ENCODE measurements at places on chromosomes 7 and 10.

DNA sequence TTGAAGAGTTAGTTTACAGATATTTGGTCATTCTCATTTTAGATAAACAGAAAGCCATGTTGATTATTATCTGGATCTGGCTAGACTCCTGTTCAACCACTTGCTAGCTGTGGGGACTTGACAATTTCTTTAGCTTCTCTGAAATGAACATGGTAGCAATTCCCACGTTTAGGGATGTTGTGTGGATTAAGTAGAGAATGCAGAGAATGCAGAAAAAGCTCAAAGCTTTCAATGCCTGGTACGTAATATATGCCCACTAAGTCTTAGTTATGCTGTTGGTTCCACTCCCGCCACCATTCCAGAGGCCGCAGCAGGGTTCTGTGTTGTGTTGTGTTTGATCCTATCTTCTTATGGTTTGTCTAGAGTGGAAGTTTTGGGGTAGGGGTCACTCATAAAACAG lies 39.2 kb upstream of the RPA3 start:
- no peak for DNase-seq

- no peak for DNase-seq
Observed at GRCh38 chr10:72424561-72424960, 69.8 kb upstream of the DNAJB12 start.

DNA sequence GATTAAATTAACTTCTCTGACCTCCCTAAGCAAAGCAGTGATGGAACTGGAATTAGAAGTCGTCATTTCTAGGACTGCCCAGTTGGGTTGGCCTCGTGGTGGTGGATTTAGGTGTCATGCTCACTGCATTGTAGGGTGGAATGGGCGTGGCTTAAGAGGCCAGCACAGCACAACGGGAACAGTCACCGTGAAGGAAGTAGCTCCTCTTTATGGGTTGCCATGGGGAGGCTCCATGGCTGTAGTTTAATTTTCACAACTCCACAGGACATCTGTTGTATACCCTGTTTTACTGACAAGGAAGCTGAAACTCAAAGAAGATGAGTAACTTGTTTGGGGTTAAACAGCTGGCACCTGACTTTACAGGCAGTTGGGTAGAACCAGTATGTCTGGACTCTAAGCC lies 208.3 kb downstream of the CELF2 start:
- no peak for DNase-seq

DNA sequence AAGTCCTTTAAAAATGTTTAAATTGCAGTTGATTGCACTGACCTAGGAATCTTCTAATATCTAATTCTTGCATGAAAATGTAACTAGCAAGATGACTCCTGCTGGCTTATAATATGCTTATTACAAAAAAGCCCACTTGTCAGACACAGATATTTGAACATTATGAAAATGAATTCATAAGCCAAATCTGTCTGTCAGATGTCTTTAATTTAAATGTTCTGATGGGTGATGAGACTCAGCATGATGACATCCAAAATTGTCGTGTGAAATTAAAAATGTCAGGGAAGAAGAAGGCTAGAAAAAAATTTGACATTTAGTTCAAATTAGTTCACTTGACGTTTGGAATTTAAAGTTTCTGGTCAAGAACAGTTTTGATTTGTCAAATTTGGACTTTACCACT lies 277.8 kb downstream of the PHF14 start:
- no peak for DNase-seq

DNA sequence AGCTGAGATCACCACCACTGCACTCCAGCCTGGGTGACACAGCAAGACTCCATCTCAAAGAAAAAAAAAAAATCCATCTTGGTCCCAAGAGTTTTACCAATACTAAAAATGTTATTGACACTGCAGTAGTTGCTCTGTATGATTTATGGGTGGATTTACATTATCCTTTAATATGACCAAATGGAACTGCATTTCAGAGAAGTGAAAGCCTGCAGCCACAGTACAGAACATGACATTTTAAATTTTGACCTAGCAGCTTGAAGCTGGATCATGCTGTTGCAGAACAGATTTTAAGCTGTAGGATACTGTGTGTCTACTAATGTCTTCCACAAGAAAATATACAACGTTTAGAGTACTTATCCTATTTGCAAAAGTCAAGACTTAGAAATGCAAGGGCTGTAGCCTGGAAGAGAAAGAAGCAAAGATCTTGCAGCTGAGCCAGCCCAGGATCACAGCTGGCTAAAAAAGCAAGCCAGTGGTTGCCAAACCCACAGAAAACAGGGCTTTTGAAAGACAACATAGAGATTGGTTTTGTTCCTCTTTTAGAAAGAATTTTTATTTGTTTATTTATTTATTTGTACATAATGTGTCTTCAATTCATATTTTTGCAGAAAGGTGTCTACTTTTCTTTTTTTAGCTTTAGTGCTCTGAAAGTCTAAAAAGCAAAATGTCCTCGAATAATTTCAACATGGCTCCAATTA lies 55.2 kb upstream of the WNT16 start:
- no peak for DNase-seq

- DNase-seq = no peak
Observed at GRCh38 chr7:71558806-71559613, 427.1 kb downstream of the GALNT17 start.

DNA sequence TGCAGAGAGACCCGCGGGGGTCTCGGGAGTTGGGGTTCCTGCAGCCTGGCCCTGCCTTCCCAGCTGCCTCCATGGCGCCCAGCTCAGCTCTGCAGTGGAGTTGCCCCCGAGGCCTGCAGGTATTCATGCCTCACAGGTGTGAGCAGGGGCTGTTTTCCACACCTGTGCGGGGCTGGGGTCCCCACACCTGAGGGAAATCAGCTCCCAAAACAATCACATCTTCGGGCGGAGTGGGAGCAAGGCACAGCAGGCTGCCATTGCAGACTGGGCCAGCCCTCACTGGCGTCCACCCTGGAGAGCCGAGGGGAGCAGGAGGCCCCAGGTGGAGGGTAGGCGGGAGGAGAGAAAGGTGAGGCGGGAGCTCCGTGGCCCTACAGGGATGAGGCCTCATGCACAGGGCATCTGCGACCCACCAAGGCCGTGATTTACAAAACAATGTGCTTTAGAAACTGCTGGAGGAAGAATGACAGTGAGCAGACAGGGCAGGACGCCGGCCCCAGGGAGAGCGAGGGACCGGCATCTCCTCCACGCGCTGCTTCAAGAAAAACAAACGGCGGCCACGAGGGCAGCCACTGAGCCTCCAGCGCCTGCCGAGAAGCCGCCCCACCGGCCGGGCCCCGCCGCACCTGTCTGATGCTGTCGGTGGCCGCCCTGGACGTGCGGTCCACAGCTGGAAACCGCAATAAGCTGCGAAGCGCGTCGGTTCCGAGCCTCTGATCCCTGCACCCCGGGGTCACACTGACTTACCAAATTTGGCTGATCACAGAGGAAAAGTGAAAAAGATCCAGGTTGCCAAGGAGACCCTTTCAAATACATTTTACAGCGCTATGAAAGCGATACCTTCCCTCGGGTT lies 53.0 kb upstream of the PDGFA start:
- DNase-seq = peak; percentile 52

- DNase-seq = no peak
Observed at GRCh38 chr7:151470711-151471110, 30.8 kb upstream of the CRYGN start.

DNA sequence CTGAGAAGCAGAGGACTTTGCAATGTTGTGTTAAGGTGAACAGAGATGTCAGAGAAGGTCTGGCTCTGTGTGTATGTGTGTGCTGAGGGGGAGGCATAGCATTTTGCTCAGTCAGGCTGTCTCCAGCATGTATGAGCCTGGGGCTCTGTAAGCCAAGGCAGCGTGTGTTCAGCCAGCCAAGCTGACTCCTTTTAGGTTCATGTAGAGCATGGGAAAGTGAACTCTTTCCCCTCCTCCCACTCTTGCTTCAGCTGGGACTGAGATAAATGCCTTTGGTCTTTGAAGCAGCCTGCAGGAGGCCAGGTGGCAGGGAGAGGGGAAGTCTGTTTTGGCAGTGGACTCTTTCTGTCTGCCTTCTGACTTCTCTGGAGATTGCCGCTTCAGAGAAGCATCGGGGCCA lies 3.8 kb downstream of the SFXN2 start:
- peak; percentile 27 for DNase-seq

DNA sequence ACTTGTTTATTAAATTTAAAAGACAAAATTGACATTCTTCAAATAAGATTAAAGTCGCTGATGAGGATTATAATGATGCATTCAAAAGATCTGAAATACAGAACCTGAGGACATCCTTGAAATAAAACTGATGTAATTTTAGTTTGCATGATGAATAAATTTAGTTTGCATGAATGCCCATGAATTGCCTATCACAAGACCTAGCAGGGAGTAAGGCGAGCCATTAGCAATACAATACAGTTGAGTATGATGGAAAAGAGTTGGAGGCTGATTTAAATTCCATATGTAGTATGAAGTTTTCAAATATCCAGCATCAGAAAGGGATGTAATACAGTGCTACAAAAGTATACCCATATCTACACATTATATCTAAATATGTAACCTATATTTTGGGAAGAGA lies 321.3 kb downstream of the CACNA2D1 start:
- DNase-seq = no peak

DNA sequence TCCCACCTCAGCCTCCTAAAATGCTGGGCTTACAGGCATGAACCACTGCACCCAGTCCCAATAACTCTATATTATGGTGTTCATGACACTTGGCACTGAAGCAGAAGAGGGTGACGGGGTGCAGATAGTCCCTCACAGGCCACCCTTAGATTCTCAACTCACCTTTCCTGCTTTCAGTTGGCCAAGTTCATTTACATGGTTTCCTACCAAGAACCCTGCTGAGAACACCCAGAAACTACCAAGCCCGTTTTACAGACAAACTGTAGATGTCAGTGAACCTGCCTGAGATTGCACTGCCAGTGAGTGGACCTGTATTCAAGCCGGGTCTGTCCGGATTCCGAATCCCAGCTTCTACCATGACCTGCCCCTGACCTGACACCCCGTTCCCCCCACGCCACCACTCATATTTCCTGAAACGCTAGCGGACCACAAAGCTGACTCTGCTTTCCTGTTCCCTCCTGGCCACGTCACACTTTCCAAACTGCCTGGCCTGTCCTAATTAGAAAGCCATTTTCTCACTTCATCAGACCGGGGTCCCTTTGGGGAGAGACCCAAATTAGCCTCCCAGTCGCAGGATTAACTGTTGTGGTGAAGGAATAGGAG lies 17.3 kb downstream of the GRID2IP start:
- DNase-seq = no peak

DNA sequence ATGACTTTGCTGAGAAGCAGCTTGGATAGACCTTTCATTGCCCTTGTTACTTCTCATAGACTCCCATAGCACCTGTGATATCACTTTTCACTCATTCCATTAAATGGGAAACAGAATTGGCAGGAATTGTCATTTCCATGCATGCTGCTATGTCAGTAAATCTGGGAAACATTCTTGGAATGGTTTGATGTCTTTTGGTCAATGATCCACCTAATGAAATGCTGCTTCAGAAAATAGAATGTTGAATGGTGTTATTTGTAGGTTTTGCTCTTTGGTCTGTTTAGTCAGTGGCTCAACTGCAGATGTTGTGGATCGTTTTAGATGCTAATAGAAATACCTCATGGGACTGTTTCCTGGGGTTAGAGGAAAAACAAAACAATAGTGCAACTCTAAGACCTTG lies 127.8 kb downstream of the PLPP4 start:
- DNase-seq = no peak

GRCh38 chr7:8480527-8480926 lies 47.1 kb downstream of the NXPH1 start:
- DNase-seq = no peak

GRCh38 chr7:116999311-116999710 lies 46.0 kb downstream of the ST7 start:
- no peak for DNase-seq

DNA sequence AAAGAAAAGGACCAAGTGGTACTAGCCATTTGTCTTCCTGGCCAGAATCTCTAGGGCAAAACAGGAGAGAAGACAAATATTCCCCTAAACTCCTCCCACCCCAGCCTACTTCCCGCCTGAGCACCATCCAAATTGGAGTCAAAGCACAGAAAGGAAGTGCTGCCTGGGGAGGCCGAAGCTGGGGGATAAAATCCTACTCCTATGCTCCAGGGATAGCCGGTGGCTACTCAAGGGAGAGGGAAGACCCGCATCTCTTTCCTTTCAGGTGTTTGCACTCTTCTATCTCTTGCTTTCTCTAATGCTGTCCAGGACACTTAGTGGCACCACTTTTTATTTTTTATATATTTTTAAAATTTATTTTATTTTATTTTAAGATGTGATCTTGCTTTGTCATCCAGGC lies 7.1 kb upstream of the DUSP5 start:
- no peak for DNase-seq

DNA sequence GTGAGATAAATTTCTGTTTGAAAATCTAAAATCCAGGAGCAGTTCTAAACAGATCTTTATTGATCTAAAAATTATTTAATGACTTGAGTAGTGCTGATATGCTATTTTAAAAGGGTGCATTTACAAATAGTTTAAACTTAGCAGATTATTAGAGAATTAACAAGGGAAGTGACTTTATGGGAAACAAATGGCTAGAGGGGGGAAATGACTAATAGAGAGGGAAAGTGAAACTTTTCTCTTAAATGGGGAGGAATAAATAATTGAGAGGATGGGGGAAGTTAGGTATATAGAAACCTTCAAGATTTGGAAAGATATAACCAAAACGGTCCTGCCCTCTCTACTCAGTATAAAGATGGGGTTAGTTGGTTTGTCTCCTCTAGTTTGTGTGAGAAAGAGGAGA lies 90.1 kb upstream of the ARMC3 start:
- no peak for DNase-seq

GRCh38 chr7:28754447-28754846 lies 203.7 kb downstream of the TRIL start:
- DNase-seq = no peak

- DNase-seq = no peak
Observed at GRCh38 chr7:130356876-130357611, 12.4 kb downstream of the CPA5 start.

GRCh38 chr7:297611-298374 lies 7.8 kb downstream of the FOXL3 start:
- DNase-seq = no peak

DNA sequence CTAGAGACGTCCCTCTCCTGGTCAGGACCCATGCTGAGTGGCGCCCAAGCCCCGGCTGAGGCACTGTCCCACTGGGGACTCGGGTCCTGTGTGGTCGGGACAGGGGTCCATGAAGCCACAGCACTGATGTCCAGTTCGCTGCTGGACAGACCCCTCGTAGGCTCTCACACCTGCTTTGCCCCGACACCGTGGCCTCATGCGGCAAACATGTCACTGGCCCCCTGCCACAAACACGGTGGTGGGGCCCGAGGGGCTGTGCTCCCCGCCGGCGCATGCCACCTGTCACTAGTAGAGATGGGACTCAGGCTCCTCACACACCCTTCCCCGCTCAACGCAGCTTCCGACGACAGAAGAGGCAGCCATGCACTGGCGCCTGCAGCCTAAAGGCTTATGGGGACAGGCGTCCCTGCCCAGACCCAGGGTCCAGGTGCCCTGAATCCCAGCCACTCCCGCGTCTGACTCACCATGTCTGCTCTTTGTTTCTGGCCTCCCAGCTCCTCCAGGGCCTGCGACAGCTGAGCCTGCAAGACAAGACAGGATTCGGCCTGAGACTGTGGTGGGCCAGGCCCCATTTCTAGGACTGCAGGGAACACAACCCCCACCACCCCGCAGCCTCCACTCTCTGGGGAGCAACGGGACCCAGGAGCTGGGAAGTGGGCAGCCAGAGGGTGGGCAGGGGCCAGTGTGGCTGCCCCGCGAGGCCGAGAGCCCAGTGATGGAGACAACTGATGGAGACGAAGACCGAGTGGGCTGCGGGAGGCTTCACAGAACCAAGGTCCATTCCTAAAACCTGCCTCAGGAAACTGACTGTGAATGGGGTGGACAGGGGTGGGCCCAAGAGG lies 230.9 kb downstream of the MAD1L1 start:
- no peak for DNase-seq

GRCh38 chr7:75559355-75559975 lies 67.3 kb downstream of the SPDYE5 start:
- no peak for DNase-seq

GRCh38 chr10:89002226-89002978 lies 11.8 kb downstream of the FAS start:
- DNase-seq = no peak

All from WTC11 (cell line).